Left renal cortex interstitium (tissue), 4 donors: ENCODE measurements at places on chromosomes 1 and 21. TPM values are rescaled to one million over a fixed set of nuclear protein-coding genes. Genes with fewer than 3 reads are reported as not detected.

The BTBD8 gene
- 6.6 TPM for polyA plus RNA-seq

The PTGFRN gene
- polyA plus RNA-seq = 31.1 TPM

The NBPF6 gene
- polyA plus RNA-seq = not detected

The SLAMF9 gene
- not detected for polyA plus RNA-seq

The SPATA46 gene
- 5.3 TPM for polyA plus RNA-seq

The SHE gene
- 9.8 TPM for polyA plus RNA-seq

The RIPK4 gene
- polyA plus RNA-seq = 15.7 TPM

The SH2D1B gene
- polyA plus RNA-seq = 0.40 TPM

The GBP1 gene
- 12.6 TPM for polyA plus RNA-seq

The UBXN11 gene
- polyA plus RNA-seq = 30.4 TPM

The MSH4 gene
- polyA plus RNA-seq = 0.40 TPM

- DNase-seq = no peak
Measured at GRCh38 chr1:67937010-67937409, 103.7 kb upstream of the GNG12 start.

GRCh38 chr1:7550261-7550865 lies 220.7 kb upstream of the VAMP3 start:
- DNase-seq = no peak

DNA sequence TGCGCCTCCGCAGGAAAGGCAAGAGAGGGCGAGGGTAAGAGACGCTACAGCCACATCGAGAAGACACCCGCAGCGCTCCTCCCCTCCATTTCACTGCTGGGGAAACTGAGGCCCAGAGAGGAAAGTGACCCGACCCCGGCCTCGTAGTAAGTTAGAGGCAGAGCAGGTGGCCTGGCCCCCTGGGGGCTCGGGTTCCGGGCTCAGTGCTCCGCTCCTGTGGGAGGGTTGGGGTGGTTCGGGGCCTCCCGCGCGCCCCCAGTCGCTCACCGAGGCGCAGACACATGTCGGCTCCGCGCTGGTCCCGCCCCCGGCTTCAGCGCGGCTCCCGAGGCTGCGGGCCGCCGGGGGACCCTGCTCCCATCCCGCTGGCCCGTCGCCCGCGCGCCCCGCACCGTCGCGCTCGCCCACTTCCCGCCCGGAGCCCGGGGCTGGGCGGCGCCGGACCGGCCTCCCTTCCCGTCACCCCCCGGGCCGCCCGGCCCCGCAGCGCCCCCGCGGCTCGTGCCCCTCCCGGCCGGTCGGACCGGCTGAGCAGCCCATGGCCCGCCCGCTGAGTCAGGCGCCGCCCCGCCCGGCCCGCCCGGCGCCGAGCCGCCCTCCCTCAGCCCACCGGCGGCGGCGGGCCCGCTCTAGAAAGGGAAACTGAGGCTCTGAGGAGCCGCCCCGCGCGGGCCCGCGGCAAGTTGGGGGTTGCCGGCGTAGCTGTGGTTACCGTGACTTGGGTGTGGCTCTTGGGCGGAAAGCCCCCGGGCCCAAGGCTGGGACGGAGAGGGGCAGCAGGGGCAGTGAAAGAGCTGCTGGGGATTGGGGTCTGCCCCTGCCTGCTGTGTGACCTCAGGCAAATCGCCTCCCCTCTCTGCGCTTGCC lies at the start of gene TMEM54:
TSS of gene TMEM54 (minus strand) at position 434 of the 867 bp plus-strand sequence. CDS start at position 283, 151 bp downstream.
- no peak for DNase-seq

- no peak for DNase-seq
Measured at GRCh38 chr1:181259026-181259745, 170.7 kb downstream of the IER5 start.

GRCh38 chr1:230469271-230469670 lies 43.1 kb upstream of the PGBD5 start:
- DNase-seq = no peak

GRCh38 chr1:83006271-83006670 lies 992.7 kb downstream of the TTLL7 start:
- no peak for DNase-seq

- DNase-seq = no peak
Measured at GRCh38 chr1:113859478-113860175, 11.9 kb downstream of the PTPN22 start.

GRCh38 chr1:214108097-214108446 lies 120.3 kb downstream of the PROX1 start:
- DNase-seq = no peak

DNA sequence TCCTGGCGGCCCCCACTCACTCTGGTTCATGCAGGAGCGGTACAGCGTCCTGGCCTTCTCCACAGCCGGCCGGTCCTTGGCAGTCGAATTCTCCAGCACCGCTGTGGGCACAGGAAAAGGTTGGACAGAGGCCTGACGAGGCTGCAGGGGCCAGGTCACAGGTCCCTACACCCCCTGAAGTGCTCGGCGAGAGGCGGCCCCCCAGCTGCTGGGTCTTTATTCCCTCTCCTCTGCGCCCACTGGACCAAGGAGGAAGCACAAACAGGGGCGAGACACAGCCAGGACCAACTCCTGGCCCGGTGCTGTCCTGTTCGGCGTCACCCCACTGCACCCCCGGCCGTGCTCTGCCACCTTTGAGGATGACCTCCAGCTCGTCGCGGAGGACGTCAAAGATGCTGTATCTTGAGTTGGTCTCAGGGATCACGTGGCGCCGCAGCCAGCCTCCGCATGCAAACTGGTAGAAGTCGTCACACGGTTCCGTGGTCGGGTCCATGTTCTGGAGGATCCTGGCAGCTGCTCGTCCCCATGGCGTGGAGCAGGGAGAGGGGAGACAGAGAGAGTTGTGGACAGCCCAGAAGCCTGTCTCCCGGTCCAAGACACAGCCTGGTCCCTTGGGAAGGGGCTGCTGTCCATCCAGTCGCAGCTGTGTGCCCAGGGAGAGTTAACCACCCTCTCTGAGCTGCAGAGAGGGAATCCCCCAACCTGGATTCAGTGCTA lies 22.9 kb downstream of the PRXL2B start:
- DNase-seq = no peak

DNA sequence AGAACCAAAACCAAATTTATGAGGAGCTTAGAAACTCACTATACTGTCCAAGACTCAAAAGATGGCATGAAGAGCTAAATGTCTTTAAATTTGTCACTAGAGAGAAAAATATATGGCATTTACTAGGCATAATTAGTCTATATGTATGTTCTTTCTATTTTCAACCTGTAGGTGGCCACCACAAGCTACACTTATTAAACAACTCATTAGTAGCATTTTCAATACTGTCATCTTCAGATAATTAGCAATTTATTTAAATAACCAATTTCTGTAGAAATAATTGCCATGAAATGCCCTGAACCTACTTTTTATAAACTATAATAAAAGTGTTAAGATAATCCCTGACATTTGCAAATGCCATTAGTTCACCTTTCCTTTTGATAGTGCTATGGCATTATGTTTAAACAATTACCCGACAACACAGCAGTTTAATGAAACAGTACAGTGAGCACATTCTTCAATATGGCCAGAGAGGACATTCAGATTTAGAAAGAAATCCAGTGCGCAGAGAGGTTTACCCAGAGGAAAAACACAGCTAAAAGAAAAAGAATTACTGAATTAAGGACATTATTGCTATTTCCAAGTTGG lies 522.5 kb downstream of the PTBP2 start:
- DNase-seq = peak; percentile 1

- no peak for DNase-seq
Measured at GRCh38 chr1:192547501-192547900, 28.1 kb upstream of the RGS1 start.

- DNase-seq = no peak
Measured at GRCh38 chr1:108072776-108073175, 107.8 kb upstream of the VAV3 start.

GRCh38 chr1:244782056-244782455 lies 53.4 kb upstream of the COX20 start:
- DNase-seq = no peak

- no peak for DNase-seq
Measured at GRCh38 chr1:12113433-12114339, 50.6 kb downstream of the TNFRSF8 start.

GRCh38 chr1:177913762-177914540 lies 55.9 kb downstream of the SEC16B start:
- DNase-seq = no peak

DNA sequence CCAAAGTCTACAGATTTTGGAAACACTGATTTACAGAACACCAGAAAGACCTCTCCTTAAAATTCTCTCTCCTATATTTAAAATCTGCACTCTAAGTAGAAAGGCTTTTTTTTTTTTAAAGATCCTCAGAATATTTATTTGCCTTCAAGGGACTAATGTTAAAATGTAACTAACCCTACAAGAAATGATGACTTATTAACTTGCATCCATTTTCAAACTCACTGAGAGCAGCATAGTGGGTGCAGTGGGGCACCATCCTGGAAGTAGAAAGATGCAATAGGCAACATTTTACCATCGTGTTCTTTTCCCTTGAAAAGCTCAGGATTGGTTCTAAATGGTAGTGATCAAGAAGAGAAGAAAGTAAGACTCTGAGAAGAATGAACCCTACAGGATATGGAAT lies 498.1 kb downstream of the NEGR1 start:
- DNase-seq = no peak

- DNase-seq = no peak
Measured at GRCh38 chr1:206497363-206497762, 10.0 kb upstream of the RASSF5 start.

- DNase-seq = no peak
Measured at GRCh38 chr1:17709981-17710380, 45.2 kb upstream of the ACTL8 start.

DNA sequence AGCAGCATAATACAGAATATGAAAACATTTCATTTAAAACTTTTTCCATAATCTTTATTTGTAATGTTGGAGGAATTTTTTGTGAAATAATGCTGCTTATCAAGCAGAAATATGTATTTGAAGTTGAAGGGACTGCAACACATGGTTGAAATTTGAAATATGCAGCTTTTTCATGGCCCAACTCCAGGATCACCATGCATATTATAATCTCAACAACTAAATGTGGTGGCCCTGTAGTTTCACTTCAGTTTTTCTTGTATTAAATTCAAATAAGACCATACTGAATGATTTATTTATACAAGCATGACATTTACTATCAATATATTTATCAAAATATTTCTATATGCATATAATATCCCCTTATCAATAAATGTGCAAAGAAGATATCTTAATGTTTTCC lies 157.7 kb upstream of the LHX8 start:
- DNase-seq = no peak

DNA sequence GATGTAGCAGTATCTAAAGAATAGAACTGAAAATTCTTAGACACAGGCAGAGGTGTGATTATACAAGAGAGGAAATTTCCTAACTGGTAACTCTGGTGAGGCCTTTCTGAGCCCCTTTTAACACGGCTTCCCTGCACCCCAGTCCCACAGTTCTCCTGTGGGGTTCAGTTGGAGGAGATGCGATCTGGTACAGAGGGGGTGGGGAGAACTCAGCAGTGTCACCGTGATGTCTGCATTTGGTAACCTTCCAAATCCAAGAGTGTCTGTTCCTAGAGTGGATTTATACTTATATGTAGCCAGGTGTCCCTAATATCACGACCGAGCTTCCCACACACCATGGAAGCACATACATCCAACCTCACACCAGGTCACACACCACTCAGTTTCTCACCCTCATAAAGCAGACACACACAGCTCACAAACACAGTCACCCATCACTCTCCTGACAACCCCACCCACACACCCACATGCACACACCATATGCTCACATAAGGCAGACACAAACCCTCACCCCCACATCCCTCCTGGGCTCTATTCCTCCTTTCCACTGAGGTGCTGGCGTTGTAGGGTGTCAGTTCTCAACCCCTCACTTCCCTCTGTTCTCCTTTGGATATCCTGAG lies 48.5 kb downstream of the RHBG start:
- DNase-seq = no peak

DNA sequence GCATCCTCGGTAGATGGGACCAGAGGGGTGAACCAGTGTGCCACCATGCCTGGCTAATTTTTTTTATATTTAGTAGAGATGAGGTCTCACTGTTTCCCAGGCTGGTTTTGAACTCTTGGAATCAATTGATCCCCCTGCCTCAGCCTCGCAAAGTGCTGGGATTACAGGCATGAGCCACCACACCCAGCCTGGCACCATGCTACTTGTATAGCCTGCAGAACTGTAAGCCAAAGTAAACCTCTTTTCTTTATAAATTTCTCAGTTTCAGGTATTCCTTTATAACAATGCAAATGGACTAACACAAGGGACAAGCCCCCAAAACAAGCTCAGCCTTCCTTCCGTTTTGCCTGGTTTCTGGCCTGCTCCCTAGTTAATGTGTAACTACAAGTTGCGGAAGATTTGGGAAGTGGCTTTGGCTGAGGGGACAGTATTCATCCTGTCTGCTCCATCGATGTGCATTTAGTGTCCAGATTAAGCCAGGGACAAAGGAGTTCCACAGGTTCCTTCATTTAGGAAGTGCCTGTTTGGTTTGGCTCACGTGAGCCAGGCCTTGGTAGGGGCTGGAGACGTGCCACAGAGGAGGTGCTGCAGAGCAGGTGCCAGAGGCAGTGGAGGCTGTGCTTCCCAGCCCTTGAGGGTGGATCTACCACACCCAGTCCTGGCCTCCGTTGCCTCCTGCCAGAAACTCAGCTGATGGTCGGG lies 4.4 kb downstream of the AVPR1B start:
- no peak for DNase-seq

DNA sequence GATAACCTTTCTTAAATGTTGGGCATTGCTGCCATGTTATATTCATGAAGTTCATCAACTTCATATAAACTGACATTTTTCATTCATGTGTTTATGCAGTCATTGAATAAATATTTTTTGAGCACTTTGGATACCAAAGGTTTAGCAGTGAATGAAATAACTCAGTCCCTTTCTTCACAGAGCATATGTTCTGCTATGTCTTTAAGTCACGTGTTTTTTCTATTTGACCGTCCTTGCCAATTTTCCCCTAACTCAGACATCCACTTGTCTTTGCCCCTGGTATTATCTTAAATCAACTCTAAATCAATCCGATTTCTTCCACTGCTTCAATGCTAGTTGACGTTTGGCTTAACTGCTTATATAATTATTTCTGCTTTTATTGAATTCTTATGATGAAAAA lies 16.6 kb downstream of the ADARB1 start:
- no peak for DNase-seq

GRCh38 chr1:235919833-235920441 lies 53.2 kb upstream of the LYST start:
- no peak for DNase-seq

DNA sequence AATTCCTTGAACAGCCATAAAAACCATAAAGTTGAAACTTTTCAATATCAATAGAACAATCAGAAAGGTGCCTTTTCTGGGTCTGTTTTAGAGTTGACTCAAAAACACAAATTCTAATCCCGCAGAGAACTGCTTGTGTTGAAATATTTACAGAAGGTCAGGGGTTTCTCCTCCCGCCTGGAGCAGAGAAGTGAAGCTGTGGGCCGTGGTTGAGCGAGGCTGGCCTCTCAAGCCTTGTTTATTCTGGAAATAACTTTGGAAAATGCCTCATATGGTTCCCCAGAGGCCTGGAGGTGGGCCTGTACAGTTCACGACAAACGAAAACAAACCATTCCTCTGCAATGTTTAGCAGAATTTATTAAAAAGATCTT lies 90.8 kb upstream of the ERRFI1 start:
- no peak for DNase-seq

GRCh38 chr1:153081736-153082135 lies 10.3 kb upstream of the SPRR2B start:
- no peak for DNase-seq

- DNase-seq = no peak
Measured at GRCh38 chr1:89881415-89882058, 60.7 kb downstream of the LRRC8D start.
